ENCODE measurements at places on chromosomes 7 and 10.

DNA sequence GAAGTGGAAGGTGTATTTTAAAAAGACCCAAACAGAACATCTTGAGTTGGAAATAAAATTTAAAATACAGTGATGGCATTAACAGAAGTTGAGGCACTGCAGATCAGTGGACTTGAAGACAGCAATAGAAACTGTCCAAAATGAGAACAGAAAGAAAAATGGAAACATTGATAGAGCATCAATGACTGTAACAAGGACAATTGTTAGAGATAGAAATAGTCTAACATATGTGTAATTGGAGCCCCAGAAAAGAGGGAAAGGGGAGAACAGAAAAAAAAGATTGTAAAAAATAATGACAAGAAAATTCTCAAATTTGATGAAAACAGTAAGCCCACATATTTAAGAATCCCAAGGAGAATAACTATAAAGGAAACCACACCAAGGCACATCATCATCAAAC lies 29.4 kb downstream of the VKORC1L1 start:
- DNase-seq, result no peak

- no peak for DNase-seq
Measured at GRCh38 chr7:75992083-75992755, 2.2 kb downstream of the TMEM120A start.

- no peak for DNase-seq
Measured at GRCh38 chr10:122435212-122435827, 19.1 kb upstream of the ARMS2 start.

DNA sequence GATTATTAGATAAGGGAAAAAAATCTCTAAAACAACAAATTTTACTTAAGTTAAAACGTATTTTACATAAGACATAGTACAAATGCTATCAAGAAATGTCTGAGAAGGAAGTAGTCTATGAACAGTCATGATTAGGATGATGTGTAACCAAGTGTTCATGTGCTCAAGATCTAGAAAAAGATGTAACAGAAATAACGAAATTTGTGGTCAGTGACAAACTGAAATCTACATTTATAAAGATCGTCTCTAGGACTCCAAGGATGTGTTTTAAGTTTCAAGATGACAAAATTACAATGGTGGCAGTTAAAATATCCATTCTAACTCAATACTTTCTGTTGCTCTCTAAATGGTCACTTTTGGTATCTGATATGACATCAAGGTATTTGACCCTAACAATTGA lies 17.2 kb downstream of the PPP3CB start:
- DNase-seq, result no peak

- no peak for DNase-seq
Measured at GRCh38 chr7:32515890-32516550, 20.7 kb downstream of the AVL9 start.

- no peak for DNase-seq
Measured at GRCh38 chr7:12765431-12766100, 78.1 kb downstream of the ARL4A start.

GRCh38 chr7:1021366-1021765 lies 23.0 kb upstream of the GPR146 start:
- DNase-seq, result no peak

DNA sequence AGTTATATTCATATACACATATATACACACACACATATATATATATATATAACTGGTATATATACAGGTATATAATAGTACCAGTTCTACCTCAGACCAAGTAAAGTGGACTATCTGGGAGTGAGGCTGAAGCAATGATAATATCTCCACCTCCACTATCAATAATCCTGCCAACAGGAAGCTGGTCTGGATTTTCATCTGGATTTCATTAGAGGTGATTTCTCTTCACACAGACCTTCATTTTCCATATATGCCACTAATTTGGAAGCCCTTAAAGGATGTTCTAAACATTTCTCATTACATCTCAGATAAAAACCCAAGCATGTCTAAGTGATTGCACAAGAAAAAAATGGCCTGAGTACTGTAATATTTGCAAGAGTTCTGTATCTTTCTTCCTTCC lies 1.7 kb upstream of the SLC35B4 start:
- DNase-seq, result no peak

- no peak for DNase-seq
Measured at GRCh38 chr10:102628451-102628911, 15.8 kb upstream of the TRIM8 start.

DNA sequence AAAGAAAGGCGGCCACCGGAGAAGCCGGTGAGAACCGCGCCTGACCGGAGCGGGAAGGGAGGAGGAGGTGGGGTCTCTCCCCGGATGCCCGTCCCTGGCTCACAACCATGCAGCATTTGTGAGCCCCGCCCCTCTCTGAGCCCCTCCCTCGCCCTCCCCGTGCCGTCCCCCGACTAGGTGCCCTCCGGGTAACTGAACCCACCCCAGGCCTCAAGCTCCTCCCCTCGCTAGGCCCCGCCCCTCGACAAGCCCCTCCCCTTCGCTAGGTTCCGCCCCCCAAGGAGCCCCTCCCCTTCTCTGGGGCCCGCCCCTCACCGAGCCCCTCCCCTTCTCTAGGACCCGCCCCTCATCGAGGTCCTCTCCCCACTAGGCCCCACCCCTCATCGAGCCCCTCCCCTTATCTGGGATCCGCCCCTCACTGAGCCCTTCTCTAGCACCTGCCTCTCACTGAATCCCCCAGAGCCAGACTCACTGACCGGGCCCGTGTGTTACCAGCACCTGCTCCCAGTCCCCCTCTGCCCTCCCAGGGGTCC lies 42.2 kb upstream of the HSPB1 start:
- DNase-seq, result no peak

DNA sequence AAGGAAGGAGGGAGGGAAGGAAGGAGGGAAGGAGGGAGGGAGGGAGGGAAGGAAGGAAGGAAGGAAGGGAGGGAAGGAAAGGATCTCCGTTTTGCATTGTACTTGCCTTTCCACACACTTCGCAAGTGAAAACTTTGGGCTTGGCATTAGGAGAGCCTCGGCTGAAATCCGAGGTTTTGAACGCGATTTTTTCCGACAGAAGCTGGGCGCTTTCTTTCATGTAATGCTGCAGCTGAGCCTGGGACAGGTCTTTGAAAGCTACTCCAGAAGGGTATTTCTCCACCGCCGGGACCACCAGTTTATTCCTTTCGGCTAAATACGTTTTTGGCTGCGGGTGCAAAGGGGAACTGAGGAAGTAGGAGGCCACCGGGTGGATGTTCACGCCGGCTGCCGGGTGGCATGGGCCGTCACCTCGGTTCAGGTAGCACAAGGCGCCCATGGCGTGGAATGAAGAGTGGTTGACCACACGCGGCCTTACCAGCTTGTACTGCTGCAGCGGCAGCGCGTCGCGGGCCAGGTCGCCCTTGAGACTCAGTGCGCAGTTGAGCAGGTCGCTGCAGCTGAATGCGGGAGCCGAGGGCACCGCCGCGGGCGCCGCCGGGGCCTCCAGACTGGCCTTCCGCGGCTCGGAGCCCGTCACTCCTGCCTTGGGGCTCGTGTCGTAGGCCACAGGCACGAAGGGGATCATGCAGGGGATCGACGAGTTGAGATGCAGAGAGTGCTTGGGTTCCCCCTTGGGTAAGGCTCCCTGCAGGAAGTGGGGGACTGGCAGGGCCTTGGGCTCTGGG lies 825 bp downstream of the FEZF1 start:
- no peak for DNase-seq

GRCh38 chr10:4353964-4354363 lies 472.0 kb upstream of the AKR1E2 start:
- DNase-seq, result no peak

DNA sequence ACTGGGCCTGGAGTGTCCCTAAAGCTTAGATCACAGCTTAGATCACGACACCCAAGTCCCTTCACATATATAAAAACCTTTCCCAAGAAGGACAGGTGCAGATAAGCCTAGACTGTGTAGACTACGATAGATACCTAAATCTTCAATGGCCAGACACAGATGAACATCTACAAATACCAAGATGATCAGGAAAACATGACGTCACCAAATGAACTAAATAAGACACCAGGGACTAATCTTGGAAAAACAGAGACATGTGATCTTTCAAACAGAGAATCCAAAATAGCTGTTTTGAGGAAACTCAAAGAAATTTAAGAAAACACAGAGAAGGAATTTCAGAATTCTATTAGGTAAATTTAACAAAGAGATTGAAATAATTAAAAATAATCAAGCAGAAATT lies 1082.6 kb upstream of the PHF14 start:
- no peak for DNase-seq

- no peak for DNase-seq
Measured at GRCh38 chr10:66927971-66928770, 2.3 kb downstream of the LRRTM3 start.

- no peak for DNase-seq
Measured at GRCh38 chr10:114320249-114321116, 81.4 kb downstream of the VWA2 start.

DNA sequence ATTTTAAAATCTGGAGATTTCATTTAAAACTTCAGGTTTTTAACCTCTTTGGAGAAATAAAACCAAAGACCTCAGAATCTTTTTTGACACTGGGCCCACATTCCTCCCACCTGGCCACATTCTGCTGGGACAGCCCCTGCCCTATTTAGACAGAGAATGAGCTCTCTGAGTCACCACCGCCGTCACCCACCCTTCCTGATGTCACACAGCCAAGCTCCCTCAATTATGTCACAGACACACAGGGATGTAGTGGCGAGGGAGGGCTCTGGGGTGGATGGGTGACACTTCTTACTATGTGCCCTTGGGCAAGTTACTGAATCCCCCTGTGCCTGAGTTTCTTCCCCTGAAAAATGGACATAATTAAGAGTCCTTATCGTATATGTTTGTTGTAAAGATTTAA lies 162.6 kb downstream of the RAB11FIP2 start:
- no peak for DNase-seq

DNA sequence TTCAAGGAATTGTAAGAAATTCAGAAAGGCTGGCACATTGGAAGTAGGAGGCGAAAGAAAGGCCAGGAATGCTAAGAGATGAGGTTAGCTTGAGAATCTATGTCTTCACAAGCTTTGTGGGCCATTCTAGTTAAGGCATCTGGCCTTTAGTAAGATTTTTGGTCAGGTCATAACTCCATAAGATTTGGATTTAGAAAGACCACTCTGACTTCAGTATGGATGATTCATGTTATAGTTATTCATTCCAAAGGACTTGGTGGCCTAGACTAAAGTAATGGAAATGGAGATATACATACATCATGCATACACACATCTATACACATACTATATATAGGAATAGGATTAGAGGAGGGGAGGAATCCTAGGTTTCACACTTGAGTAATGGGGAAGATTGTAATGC lies 77.5 kb downstream of the SEPTIN7 start:
- no peak for DNase-seq

GRCh38 chr7:18886832-18887231 lies 230.6 kb downstream of the TWIST1 start:
- no peak for DNase-seq

GRCh38 chr10:97047083-97047736 lies 138.5 kb downstream of the SLIT1 start:
- DNase-seq, result no peak

DNA sequence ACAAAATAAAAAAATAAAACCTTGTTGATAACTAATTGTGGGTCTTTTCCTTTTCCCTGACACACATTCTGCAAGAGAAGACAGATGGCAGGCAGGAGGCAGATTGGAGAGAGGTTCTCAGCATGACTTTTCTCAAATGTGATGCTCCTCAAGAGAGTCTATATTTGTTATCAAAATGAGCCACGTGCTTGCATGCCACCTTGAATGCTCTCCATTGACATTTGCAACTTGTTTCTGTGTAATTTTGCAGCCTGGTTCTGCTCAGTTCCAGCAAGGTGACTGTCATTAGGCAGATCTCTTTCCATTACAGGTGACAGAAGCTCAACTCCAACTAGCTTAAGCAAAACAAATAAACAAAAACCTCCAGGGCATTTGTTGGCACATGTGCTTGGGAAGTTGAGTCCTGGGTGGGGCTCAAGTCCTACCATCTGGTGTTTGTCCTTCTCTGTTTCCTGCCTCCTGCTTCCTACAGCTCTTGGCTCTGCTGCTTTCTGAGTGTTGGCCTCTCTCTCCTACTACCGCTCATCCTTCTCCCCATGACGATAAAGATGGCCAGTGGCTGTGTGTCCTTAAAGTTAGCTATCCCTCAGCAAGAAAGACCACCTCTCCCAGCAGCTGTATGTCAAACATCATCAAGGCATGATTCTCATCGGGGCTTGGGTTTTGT lies 56.7 kb downstream of the GRK5 start:
- no peak for DNase-seq

DNA sequence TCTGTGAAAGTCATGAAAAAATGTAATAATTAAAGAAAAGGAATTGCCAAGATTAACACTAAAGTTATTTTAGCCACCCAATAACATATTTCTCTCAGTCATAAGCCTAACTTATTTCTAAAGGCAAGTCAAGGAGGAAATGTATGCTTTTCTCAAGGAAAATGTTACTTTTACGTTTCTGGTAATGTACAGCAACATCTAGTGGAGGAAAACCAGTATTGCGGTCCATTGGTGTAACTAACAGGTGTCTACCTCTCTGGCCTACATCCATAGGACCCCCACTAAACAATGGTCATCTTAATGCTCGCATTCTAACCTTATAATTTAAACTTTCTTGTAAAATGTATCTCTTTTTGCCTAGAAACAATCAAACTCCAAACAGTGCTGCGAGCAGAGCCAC lies 437.5 kb downstream of the KIF20B start:
- DNase-seq, result no peak

GRCh38 chr7:130009848-130010688 lies 41.1 kb downstream of the ZC3HC1 start:
- no peak for DNase-seq

GRCh38 chr7:90749774-90750173 lies 153.7 kb downstream of the CDK14 start:
- DNase-seq, result no peak

DNA sequence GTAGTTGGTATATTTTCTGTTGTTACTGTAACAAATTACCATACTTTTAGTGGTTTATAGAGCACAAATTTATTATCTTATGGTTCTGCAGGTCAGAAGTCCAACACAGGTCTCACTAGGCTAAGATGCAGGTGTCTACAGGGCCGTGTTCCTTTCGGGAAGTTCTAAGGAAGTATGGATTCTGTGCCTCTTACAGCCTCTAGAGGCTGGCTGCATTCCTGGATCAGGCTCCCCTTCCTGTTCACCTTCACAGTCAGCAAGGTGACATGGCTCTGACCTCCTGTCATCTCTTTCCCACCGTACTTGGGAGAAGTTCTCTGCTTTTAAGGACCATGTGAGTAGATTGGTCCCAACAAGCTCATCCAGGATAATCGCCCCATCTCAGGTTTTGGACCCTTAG lies 37.3 kb downstream of the BMPR1A start:
- no peak for DNase-seq

GRCh38 chr7:94133460-94133859 lies 129.3 kb upstream of the BET1 start:
- no peak for DNase-seq
